ENCODE measurements at places on chromosomes 16 and 17. TPM values are rescaled to one million over a fixed set of nuclear protein-coding genes. Genes with fewer than 3 reads are reported as not detected.

NTN1 gene
- 3.6 TPM for polyA plus RNA-seq

EFCAB3 gene
- polyA plus RNA-seq: 0.13 TPM

SEC14L5 gene
- 0.90 TPM for polyA plus RNA-seq

P2RX1 gene
- polyA plus RNA-seq: 2.4 TPM

TLCD3B gene
- polyA plus RNA-seq: 0.79 TPM

RUSF1 gene
- 49.4 TPM for polyA plus RNA-seq

EVPLL gene
- polyA plus RNA-seq: 0.23 TPM

HOXB3 gene
- 10.4 TPM for polyA plus RNA-seq

SLC38A8 gene
- not detected for polyA plus RNA-seq

UNC13D gene
- polyA plus RNA-seq: 6.4 TPM

TBC1D3H gene
- not detected for polyA plus RNA-seq

CA5A gene
- not detected for polyA plus RNA-seq

IRX6 gene
- polyA plus RNA-seq: 0.47 TPM

FNDC8 gene
- not detected for polyA plus RNA-seq

C16orf96 gene
- 0.40 TPM for polyA plus RNA-seq

UMOD gene
- not detected for polyA plus RNA-seq

CLEC18A gene
- polyA plus RNA-seq: not detected

ZNF423 gene
- polyA plus RNA-seq: 27.2 TPM
